ENCODE measurements at places on chromosomes 12 and 14.

- DNase-seq, result no peak
These were observed 28.6 kb downstream of the SOAT2 start for GRCh38 chr12:53131844-53132243.

DNA sequence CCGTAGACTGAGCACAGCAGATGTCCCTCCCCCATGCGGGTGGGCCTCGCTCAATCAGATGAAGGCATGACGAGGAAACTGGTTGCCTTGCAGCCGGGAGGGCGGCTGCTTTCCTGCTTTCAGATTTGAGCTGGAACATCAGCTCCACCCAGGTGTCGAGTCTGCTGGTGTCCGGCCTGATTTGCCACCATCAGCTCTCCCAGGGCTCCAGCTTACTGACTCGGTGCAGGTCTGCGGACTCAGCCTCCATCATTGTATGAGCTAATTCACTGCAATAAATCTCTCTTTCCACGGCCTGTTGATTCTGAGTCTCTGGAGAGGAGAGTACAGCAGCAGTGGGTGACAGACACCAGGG lies 156.2 kb downstream of the KIF26A start:
- no peak for DNase-seq

- DNase-seq, result no peak
These were observed 105.1 kb downstream of the RMST start for GRCh38 chr12:97567619-97568110.

- no peak for DNase-seq
These were observed 736.5 kb upstream of the LMO3 start for GRCh38 chr12:17342381-17342961.

DNA sequence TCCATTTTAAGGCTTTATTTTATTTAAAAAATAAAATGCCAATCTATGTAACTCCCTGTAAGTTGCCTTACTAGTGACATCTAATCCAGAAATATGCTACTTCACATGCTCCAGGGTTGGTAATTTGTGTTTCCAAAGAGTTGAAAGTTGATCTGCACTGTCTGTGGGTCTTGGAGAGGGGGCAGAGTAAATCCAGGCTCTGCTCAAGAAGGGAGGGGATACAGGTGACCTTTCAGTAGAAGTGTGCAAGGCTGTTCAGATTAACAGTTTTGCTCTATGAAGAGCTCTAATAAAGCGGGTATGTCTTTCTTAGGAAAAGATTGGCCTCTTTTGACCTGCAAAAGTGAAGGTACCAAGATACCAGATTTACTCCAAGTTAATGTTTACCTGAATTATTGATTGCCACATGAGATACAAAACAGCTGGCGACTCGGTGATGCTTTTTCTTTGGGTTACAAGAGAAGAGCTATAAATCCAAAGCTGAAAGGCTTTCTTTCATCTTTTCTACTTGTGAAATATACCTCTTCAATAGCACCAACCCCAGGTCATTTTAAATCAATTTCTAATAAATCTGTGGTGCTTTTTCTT lies 75.6 kb upstream of the FLRT2 start:
- no peak for DNase-seq

- no peak for DNase-seq
These were observed 892.8 kb upstream of the MDGA2 start for GRCh38 chr14:48568252-48568651.

DNA sequence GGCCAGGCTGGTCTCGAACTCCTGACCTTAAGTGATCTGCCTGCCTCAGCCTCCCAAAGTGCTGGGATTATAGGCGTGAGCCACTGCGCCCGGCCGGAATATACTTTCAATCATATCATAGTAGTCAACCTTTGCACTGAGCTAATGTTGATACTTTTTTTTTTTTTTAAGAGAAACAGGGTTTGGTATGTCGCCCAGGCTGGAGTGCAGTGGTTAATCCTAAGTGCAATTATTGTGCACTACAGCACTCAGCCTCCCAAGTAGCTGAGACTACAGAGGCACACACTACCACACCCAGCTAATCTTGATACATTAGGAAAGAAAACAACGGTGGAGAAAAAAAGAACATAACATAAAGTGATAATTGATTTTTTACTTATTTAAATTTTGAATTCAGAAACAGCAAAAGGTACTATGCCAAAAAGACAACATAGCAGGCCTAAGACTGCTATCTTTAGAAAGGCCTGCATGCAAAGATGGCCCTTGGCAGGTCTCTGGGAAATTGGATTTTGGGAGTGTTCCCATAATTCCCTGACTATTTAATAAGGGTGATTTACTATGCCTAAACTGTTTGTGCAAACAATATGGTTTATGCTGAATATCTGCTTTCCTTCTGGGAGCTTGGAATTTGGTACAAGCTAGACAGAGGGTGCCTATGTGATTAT lies 15.5 kb downstream of the BTBD7 start:
- DNase-seq, result no peak
